Stimulated activated CD4-positive, alpha-beta T cell treated with anti-CD3 and anti-CD28 coated beads, Interleukin-1b, Interleukin-23, amount 100 ng/mL, for 48 hours (primary cell): ENCODE measurements at places on chromosomes 7 and 10.
A peak's percentile ranks its signal among the peaks of the same experiment; 100 is the strongest.

DNA sequence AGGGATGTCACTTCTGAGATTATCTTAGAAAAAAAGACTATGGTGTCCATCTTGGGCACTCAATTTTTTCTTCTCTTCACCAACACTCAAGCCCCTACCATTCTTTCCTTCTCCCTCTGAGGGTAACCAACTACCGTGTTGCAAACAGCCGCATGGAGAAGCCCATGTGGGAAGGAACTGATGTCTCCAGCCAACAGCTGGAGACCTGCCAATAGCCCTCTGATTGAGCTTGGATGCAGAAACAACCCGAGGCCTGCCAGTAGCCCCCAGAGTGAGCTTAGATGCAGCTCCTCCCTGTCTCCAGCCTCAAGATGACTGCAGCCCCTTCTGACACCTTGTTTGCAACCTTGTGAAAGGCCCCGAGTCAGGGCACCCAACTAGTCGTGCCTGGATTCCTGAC lies 36.4 kb upstream of the CHCHD3 start:
- DNase-seq, result no peak

GRCh38 chr7:79434098-79434497 lies 19.4 kb downstream of the MAGI2 start:
- no peak for DNase-seq

GRCh38 chr7:100465299-100465698 lies 1.2 kb upstream of the SPACDR start:
- no peak for DNase-seq

GRCh38 chr10:89502549-89502948 lies 32.8 kb downstream of the SLC16A12 start:
- DNase-seq, result no peak

DNA sequence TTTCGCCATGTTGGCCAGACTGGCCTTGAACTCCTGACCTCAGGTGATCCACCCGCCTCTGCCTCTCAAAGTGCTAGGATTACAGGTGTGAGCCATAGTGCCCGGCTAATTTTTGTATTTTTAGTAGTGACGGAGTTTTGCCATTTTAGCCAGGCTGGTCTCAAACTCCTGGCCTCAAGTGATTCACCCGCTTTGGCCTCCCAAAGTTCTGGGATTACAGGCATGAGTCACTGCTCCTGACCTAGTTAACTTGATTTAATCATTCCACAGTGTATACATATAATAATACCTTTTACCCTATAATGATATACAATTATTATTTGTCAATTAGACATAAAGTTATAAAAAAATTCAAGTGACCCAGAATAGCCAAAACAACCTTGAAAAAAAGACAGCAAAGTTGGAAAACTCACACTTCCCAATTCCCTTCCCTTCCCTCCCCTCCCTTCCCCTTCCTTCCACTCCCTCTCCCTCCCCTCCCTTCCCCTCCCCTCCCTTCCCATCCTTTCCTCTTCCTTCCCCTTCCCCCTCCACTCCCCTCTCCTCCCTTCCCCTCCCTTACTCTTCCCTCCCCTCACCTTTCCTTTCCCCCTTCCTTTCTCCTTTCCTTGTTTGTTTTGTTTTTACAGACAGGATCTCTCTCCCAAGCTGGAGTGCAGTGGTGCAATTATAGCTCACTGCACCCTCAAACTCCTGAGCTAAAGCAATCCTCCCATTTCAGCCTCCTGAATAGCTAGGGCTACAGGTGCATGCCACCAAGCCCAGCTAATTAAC lies 14.8 kb upstream of the ZMIZ2 start:
- no peak for DNase-seq

DNA sequence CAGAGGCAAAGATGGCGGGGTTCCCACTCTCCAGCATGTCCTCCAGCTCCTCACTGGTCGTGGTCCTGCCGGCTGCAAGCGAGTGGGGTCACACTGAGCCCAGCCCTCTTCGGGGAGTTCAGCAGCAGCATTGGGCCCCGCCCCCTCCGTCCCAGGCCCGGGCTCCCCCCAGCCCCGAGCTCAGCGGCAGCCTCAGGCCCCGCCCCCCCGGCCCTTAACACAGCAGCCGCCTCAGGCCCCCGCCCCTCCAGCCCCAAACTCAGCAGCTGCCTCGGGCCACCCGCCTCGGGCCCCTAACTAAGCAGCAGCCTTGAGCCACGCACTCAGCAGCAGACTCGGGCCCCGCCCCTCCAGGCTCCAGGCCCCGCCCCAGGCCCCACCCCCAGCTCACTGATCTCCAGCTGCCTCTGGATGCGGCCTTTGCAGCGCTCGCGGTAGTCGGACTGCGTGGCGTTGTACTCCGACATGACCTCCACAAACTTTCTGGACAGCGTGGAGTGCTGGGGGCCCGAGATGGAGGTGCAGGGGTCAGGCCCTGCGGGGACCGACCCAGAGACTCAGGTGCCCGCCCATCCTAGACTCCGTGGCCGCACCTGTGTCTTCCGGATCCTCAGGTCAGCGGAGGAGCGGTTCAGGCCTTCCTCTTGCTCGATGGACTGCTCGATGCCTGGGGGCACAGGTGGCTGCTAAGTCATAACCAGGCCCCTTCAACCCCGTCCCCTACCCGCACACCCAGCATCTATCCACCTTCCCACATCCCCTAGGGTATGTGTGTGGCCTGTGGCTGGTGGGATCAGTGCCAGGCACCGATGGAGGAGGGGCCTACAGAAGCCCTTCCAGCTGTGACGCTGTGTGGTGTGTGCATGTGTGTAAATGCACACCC lies 15.5 kb downstream of the STX1A start:
- peak; percentile 42 for DNase-seq

DNA sequence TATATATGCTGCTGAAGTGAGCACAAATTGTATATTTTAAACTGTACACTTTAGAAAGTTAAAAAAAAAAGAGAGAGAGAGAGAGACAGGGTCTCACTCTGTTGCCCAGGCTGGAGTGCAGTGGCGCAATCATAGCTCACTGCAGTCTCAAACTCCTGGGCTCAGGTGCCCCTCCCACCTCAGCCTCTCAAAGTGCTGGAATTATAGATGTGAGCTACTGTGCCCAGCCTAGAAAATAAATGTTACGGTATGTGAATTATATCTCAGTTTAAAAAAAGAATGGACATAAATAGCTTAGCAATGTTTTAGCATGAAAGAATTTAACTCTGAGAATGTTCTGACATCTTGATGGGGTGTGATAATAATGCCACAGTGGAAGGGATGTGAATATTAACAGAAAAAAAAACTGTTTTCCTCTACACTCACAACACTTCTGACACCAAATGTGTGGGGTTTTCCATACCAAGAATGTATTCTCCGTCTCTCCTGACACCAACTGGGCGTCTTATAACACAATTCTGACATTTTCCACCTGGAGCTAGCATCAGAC lies 162.1 kb downstream of the PLCE1 start:
- DNase-seq, result no peak

GRCh38 chr7:101589052-101589451 lies 40.0 kb downstream of the MYL10 start:
- DNase-seq, result no peak

DNA sequence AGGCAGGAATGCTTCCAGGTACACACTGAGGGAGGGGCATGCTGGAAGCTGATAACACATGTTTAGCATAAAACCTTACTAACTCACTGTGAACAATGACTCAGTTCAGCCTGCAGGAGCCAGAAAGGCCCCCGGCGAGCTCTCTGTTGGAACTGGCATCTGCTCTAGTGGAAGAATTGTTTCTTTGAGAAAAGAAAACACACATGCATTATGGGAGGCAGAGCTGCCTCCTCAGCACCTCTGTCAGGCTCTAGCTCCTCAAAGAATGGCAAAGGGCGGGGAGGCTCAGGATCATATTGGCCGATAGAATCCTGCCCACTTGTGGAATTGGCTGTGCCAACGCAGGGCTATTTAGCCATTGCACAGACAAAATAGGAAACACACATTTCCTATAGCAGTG lies 338.3 kb downstream of the CXCL12 start:
- DNase-seq, result no peak

DNA sequence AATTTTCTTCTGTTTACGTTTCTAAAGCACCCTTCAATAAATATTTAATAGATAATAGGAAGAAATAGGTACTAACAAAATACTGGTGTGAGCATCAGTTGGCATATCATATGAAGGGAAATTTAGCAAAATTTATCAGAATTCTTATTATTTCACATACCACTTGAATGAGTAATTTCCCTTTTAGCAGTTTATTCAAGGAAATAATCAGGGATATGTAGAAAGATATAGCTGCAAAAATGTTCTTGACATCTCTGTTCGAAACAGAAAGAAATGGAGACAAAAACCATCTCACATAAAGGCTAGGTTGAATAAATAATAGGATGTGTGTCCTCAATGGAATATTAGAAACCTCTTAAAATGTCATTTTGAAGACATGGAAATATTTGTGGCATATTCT lies 35.8 kb upstream of the PIP4K2A start:
- DNase-seq, result no peak

GRCh38 chr7:114533131-114533530 lies 118.5 kb downstream of the FOXP2 start:
- no peak for DNase-seq

DNA sequence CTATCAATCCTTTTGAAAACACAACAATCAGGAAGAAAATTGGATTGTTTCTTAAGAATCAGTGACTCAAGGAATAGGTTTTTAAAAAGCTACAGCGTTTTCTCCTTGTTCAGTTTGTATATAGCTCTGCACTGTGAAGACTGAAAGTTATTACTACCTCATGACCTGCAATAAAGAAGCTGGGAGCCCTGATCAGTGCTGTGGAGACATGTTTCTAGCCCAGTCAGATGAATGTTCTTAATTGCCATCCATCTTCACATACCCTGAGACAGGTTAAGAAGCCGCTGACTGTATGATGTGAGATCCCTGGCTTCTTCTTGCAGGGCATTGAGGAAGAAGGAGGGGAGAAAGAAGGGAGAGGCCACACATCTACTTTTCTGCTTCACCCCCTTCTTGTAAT lies 58.0 kb upstream of the VWC2 start:
- no peak for DNase-seq

DNA sequence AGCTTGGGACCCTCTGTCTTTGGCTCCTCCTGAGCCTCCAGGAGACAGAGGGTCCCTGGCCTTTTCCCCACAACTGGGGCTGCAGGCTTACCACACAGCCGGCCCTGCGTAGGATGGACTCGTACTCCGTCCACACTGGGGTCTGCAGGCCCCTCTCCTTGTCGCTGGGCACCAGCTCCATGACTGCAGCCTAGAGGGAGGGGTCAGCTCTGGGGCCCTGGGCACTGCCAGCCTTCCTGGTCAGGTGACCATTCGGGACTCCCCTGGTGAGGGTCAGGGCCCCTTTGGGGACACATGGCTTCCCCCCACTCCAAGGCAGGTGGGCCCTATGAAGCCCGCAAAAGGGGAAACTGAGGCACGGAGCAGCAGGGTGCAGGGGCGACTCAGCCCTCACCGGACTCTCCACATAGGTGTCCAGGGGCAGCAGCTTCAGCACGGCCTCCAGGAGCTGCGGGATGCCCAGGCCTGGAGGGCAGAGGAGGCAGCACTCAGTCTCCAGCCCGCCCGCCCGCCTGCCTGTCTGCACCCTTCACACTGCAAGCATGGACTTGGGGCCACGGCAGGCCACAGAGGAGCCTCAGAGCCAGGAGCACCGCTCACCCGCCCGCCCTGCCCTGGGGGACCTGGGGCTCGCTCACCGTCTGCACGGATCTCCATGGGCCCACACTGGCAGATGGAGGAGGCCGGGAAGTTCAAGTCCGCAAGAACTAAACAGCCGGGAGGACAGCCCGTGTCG lies 1.1 kb downstream of the FUOM start:
- no peak for DNase-seq

DNA sequence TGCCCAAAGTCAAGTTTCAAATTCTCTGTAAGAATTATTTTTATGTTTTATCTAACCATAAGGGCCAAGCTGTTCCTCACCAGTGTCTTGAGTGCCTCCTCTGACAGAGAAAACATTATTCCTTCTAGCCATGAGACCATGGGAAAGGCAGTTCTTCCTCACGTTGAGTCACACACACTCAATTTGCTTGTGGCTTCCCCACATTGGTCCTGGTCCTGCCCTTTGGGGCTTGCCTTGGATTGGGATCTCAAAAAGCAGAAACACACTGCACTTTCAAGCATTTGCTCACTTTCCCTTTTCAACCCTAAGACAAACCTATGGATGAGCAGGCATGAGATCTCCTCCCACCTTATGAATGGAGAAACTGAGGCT lies 248.3 kb upstream of the IGFBP3 start:
- DNase-seq, result no peak

- DNase-seq, result peak; percentile 82
Measured at GRCh38 chr10:11165591-11166543, 148.2 kb downstream of the CELF2 start.

- DNase-seq, result no peak
Measured at GRCh38 chr7:12357508-12357907, 46.2 kb downstream of the VWDE start.

DNA sequence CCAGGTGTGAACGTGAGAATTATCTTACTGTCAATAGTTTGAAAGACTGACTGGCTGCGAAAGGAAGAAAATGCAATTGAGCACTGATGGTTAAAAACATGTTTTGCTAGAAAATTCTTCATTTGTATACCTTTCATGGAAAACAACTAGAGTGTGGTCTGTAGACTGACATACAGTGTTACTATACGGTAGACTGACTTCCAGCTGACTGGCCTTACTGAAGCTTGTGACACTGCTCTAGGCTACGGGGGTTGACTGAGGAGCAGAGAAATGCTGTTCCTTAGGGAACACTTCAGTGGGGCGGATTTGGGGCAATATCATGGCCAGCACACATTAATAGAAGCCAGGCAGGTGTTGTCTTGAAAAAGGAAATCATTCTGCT lies 25.9 kb upstream of the DDC start:
- no peak for DNase-seq

- no peak for DNase-seq
Measured at GRCh38 chr7:85833066-85833465, 646.2 kb upstream of the SEMA3D start.

GRCh38 chr7:100427762-100428198 lies 723 bp downstream of the ZCWPW1 start:
- DNase-seq, result no peak

DNA sequence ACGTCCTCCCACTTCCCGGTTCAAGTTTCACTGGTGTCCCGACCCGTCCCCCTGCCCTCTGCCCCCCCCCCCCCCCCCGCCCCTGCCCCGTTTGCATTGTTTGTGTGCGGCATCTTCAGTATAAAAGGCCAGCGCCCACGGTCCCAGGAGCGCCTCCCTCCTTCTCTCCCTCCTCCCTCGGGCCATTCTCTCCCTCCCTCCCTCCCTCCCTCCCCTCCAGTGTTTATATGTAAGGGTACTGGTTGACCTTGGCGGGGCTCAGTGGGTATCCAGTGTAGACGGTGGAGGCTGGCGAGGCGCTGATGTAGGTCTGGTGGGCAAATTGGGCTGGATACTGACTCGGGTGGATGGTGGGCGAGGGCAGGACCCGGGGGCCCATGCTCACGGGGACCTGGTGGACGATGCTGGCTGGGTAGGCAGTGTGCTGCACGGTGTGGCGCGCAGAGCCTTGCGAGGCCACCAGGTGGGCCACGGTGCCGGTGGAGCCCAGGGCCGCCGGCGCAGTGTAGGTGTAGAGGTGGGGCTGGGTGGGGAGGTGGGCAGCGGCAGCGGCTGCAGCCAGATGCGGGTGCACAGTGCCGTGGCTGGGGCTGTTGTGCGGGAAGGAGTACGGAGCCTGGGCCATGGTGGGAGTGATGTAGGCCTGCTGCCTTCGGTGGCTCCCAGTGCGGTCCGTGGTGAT lies 49.4 kb downstream of the CLEC2L start:
- no peak for DNase-seq
